ENCODE measurements at places on chromosomes 2 and 18.

DNA sequence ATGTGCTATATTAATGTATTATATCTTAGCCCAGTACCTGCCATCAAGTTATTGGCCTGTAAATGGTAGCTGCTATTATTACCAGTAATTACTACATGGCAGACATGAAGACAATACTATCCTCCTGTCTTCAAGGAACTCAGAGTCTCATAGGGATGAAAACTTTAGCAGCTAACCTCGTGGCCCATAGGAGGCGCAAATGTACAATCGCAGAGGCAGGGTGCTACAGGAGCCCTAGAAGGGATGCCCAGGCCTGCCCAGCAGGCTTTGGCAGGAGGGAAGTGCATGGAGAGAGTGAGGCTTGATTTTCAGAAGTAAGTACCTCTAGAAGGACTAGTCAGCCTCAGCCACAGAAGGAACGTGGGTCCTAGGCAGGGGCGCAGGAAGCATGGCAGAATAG is 44.7 kb upstream of the KIDINS220 start:
- DNase-seq: no peak

DNA sequence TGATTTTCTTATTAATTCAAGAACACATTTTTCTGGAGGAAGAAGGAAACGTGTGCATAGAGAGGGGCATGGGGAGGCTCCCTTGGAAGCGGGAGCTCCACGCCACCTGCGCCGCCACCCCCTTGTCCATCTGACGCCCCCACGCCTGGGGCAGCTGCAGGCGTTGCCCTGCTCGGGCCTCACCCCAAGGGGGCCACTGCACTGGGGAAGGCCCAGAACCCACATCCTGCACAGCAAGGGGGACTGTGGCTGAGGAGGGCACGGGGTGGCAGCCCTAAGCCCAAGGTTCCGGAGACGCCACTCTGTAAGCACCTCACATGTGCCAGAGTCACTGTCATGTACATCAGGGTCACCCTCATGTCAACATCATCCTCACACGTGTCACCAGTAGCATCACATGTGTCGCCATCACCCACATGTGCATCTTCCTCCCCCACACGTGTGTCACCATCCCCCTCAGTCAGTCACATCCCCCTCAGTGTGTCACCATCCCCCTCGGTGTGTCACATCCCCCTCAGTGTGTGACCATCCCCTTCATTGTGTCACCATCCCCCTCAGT is 486.7 kb upstream of the SALL3 start:
- DNase-seq: no peak

GRCh38 chr18:77369644-77370043 is 120.0 kb downstream of the GALR1 start:
- DNase-seq: no peak

GRCh38 chr18:24600076-24600654 is 139.7 kb downstream of the HRH4 start:
- DNase-seq: no peak

DNA sequence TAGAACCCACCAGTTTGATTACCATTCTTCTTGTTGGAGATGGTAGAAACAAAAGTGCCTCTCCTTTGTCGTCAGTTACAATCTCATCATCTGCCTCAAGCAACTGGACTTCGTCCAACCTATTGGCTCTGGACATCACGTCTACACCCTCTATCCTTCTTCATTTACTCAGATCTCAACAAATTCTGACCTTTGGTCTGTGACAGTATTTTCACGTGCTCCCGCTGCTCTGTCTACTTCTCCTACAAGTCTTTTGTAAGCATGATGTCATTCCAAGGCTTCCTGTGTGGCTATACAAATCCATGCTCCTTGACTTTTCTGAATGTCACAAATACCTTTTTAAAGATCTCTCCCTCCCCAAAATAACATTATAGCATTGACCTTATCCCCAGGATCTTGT is 43.0 kb upstream of the PID1 start:
- DNase-seq: no peak

DNA sequence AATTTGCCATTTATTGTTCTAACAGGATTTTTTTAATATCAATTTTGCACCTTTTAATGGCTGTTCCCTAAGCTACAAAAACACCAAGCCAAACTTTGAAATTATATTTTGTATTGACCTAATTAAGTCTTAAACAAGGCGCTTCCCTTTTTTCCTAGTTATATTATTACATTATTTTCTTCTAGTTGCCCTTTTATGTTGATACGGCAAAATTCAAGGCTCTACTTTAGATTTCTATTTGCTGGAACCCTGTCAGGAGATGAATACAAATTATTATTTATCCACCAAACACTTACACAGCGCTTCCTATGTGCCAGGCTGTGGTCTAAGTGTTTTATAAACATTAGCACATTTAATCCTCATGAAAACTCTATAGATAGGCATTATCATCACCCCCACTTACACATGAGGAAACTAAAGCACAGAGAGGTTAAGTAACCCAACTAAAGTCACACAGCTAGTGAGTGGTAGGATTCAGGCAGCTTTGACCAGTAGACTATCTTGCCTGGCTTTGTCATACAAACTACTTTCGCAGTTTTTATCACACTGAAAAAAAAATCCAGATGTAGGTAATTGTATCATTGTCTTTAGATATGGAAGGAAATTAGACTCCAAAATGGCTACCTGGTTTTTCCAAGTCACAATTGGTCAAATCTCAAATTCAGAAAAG is 456.5 kb downstream of the STK39 start:
- DNase-seq: no peak

- no peak for DNase-seq
Observed at GRCh38 chr2:121695171-121695451, 41.6 kb downstream of the NIFK start.

DNA sequence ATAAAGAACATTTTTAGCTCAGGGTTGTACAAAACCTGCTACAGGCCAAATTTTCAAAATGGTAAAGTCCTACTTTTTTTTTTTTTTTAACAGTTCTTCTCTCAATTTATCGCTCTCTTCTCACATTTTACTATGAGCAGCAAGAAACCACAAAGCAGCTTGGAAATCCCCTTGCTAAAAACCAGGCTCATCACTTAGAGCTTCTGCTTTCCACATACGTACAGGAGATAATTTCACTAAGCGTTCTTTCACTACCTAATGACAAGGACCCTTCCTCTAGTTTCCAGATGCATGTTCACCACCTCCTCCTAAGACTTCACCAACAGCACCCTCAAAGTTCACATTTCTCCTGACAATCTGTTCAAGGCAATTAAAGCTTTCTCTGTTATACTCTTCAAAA is 294.9 kb upstream of the CYRIA start:
- no peak for DNase-seq

DNA sequence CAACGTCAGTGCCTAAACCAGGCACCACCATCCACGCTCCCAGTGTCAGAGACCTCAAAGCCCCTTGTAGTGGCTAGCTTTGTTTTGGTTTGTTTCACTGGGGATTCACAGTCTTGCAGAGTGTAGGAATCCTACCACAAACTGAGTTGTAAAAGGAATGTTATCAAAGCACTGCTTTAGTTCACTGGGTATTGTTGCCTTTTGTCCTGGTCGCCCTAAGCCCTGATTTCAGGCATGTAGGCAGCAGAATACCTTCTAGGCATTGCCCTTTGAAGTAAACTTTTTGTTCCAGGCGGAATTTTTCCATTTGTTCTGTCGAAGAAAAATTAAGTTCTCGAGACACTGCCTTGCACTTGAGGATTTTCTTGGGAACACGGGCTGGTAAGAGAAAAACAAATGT is 29.4 kb downstream of the PTMA start:
- DNase-seq: no peak

DNA sequence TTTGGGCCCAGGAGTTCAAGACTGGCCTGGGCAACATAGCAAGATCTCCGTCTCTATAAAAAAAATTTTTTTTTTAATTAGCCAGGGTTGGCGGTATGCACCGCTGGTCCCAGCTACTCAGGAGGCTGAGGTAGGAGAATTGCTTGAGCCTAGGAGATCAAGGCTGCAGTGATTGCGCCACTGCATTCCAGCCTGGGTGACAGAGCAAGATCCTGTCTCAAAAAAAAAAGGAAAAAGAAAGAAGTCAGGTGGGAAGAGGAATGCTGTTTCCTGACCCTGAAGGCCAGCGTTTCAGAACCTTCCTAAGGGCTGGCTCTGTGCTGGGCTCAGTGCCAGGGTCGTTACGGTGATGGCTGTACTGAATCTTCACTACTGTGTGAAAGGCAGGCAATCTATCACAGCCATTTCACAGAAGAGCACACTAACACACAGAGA is 35.0 kb upstream of the AGAP1 start:
- DNase-seq: peak; percentile 48

- DNase-seq: peak; percentile 31
Observed at GRCh38 chr2:232322560-232323327, 55.8 kb upstream of the ALPP start.

DNA sequence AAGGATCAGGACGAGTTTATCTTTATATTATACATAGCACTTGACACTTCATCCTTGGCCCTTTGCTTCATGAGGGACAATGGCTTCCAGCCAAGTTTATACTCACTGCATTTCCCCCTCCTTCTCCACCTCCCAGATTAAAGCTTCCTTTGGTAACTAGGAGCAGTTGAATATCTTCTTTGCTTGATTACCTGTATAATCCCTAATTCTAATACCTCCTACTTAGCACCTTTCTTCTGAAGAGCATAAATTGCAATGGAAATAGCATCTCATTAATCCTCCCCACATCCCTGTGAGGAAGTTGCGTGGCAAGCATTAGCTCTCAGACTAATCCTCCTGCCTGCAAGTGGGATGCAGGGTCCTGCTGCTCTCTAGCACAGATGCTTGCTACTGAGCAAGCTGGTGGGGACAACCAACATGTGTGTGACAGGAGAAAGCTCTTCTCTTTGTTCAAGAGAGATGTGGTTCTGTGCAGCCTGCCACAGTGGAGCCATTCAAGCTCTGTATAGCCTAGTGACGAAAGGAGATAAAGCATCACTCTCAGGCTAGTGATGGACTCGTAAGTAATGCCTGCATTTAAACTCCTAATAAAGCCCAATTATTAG is 19.1 kb downstream of the KLHL14 start:
- DNase-seq: no peak

DNA sequence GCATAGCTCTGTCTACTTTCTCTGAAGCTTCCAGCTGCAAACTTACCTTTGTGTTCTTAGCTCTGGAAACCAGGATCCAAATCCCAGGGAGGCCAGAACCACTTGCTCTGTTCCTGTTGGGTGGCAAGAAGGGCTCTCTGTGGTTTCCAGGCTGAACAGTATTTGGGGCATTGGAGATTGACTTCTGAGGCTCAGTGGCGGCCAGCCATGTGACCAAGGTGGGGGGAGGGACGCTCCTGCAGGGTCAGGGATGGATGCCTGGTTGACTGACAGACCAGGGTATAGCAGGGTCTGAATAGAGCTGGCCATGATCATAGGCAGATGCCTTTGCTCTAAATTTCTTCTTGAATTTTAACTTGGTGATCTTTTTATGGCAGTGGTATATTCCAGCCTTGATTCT is 15.1 kb downstream of the SLC4A5 start:
- no peak for DNase-seq

DNA sequence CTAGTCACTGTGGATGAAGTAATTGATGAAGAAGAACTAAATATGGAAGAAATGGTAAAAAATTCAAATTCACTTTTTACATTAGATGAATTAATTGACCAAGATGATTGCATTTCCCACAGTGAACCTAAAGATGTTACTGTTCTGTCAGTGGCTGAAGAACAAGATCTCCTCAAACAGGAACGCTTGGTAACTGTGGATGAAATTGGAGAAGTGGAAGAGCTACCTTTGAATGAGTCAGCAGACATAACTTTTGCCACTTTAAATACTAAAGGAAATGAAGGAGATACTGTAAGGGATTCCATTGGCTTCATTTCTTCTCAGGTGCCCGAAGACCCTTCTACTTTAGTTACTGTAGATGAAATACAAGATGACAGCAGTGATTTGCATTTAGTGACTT is 26.6 kb upstream of the DYSF start:
- DNase-seq: no peak

GRCh38 chr18:60069145-60069544 is 169.3 kb downstream of the PMAIP1 start:
- no peak for DNase-seq

GRCh38 chr2:35463805-35464596 is 891.6 kb upstream of the CRIM1 start:
- DNase-seq: no peak

GRCh38 chr2:178491612-178492011 is 11.4 kb downstream of the PLEKHA3 start:
- no peak for DNase-seq

GRCh38 chr18:61612517-61612916 is 279.3 kb downstream of the CDH20 start:
- DNase-seq: no peak

- no peak for DNase-seq
Observed at GRCh38 chr2:69547984-69548715, 95.4 kb downstream of the AAK1 start.

DNA sequence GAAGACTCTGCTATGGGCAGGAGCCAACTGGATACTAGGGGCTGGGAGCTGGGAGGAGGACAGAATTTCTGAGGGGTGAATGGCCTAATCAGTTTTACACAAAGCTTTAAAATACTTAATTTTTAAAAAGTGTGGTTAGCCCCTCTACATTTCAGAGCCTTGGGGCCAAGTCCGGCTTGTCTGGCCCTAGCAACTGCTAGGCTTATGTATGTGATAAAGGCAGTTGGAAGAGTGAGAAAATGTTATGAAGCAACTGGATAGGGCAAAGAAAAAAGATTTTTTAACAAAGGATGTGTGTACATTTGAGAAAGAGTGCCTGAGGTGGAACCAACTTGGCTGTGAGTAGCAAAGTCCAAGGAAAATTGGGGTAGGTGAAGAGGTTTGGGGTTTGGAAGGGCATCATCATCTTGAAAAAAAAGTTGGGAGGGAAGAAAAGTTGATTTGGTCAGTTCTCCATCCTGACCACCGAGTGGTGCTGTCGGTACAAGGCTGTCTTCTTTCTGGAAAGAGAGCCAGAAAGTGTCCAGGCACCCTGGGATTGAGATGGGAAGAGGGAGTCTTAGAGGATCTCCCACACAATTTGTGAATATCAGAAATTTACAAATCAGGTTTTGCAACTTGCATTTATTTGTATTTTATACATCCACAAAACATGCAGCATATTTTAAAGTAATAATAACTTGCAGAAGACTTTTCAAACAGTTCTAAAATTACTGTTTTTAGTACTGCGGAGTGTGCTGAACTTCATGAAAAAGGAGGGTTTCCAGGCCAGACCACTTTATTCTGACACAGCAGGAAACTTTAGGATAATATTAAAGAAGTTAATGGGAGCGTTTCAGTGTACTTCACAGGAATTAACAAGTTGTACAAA is 10.5 kb upstream of the CDK15 start:
- no peak for DNase-seq

DNA sequence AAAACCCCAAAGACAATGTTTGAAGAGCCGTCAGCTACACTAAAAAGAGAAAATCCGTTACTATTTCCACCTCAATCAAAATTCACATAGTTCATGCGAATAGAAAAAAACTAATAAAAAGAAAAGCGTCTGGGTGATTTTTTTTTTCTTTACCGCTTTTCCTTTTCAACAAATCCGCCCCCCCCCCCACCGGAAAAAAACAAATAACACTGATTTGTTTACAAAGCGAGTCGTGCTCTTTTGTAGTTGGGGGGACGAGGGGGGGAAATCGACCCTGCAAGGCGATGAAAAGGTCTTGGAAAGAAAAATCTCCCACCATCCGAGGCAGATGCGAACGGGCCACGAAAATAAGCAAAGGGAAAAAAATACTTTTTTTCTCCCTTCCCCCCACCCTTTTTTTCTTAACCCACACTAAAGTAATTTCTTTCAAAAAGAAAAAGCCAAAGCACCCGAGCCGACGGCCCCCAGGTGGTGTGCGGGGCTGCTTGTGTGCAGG is 638 bp downstream of the ZNF521 start:
- DNase-seq: no peak

Measured in breast epithelium (tissue), 4 donors.